ENCODE measurements at places on chromosomes 13 and 19.

DNA sequence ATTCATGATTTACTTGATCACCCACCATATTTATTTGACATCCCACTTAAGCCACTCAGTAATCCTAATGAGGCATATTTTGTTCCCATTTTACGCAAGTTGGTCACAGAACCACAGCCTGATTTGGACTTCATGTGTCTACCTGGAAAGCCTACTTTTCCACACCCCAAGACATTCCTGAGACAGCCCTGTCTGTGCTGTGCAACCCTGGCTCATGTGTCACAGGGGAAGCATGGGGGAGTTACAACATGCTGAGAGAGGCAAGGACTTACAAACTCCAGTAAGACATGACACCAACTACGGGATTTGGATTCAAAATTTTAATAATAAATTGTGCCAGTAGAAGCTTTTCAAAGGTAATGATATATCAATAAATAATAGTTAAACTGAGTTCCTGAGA is 70.2 kb upstream of the XPO4 start:
- peaks cover 31% of the 10 kb centered on the region for H3K36me3 ChIP-seq
- DNase-seq, result no peak
- no peaks in the 10 kb centered on the region for H3K27me3 ChIP-seq
- H3K4me3 ChIP-seq, result no peak overlapping the region

- peak within 1 kb of the TSS; percentile 93 for H3K4me3 ChIP-seq
- peaks cover 30% of the 10 kb centered on the region for H3K4me1 ChIP-seq
- peaks cover 11% of the 10 kb centered on the region for H3K36me3 ChIP-seq
- H3K27me3 ChIP-seq, result no peaks in the 10 kb centered on the region
- peak within 1 kb of the TSS; percentile 87 for H3K27ac ChIP-seq
Observed at GRCh38 chr19:6739390-6739882, at the start of gene TRIP10. Gene TRIP10, plus strand, starts transcription at chr19:6739680. Its CDS starts 82 bp downstream, at chr19:6739762.

DNA sequence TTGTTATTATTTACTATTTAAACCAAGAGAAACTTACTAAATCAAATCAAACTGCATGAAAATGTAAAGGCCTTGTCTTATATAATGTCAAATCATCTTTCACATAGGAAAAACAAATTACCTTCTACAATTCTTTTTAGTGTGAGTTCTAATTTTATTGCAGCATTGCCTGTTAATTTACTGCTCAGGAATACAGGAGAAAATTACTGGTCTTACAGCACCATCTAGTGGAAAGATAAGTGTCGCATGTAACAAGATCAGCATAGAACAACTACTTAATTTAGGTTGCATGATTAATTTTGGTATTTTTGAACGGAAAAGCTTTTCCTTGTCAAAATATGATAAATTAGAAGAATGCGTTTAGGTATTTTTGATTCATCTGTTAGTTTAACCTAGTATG is 502.7 kb downstream of the UQCRFS1 start:
- H3K4me3 ChIP-seq, result no peak overlapping the region
- H3K4me1 ChIP-seq, result no peaks in the 10 kb centered on the region
- H3K36me3 ChIP-seq, result no peaks in the 10 kb centered on the region
- no peaks in the 10 kb centered on the region for H3K27me3 ChIP-seq

DNA sequence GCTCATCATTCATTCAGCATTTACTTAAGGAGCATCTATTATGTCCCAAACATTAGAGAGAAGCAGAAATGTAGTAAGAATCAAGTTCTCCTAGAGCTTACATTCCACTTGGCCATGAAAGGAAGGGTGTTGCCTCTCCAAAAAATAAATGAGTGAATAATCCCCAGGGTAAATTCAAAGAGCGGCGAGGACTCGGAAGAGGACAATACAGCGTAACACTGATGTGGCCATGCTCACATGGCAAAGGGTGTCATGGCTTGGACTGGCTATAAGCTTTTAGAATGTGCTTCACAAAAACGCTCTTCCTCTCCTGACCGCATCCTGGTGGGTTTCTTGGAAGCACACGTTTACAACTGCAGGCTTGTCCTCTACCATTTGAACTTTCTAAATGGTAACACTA is 290.2 kb downstream of the IRS2 start:
- H3K27ac ChIP-seq, result no peak overlapping the region
- no peak overlapping the region for H3K4me3 ChIP-seq
- no peaks in the 10 kb centered on the region for H3K36me3 ChIP-seq

DNA sequence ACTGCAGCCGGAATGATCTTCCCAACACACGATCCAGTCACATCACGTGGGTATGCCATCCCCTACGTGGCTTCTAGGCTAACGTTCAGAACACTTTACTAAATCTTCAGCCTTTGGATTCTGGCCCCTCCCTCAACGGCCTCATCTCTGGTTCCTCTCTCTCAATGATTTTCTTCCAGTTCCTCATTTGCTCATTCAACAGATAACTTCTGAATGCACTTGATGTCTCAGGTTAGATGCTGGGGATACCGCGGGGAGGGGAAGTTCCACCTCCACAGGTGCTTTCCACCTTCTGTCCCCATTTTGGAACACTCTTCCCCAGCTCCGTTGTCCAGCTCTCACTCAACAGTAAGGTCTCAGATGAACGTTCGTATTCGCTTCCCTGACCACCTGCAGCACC is 66.1 kb downstream of the ATP7B start:
- H3K36me3 ChIP-seq, result no peaks in the 10 kb centered on the region
- H3K27me3 ChIP-seq, result no peaks in the 10 kb centered on the region
- no peaks in the 10 kb centered on the region for H3K4me1 ChIP-seq
- no peak overlapping the region for H3K4me3 ChIP-seq

DNA sequence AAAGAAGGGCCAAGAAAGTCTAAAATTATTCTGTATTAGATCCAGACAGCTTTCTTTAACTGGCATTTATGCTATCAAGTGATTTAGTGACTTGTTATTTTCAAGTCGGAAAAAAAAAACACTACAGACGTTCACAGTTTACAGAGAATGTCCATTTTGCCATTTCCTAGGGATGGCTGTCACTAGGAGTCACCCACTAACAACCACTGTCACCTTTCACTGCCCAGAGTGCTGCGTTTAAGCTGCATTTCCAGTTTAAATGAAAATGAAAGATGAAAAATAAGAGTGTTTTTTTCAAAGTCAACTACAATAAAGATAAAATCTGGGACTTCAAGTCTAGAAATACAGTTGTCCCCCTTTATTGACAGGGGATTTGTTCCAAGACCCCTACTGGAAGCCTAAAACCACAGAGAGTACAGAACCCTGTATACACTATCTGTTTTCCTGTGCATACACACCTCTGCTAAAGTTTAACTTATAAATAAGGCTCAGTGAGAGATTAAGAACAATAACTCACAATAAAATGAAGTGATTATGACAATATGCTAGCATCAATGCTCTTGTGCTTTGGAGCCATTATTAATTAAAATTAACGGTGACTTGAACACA is 112.5 kb downstream of the SACS start:
- peak overlapping the region; percentile 75 for H3K27ac ChIP-seq
- no peaks in the 10 kb centered on the region for H3K27me3 ChIP-seq
- H3K4me3 ChIP-seq, result no peak overlapping the region
- no peak for DNase-seq
- H3K36me3 ChIP-seq, result no peaks in the 10 kb centered on the region
- H3K4me1 ChIP-seq, result peaks cover 20% of the 10 kb centered on the region

- no peaks in the 10 kb centered on the region for H3K36me3 ChIP-seq
- H3K4me1 ChIP-seq, result no peaks in the 10 kb centered on the region
- no peaks in the 10 kb centered on the region for H3K27me3 ChIP-seq
- no peak overlapping the region for H3K27ac ChIP-seq
- no peak overlapping the region for H3K4me3 ChIP-seq
Observed at GRCh38 chr13:44768775-44769581, 192.8 kb upstream of the TSC22D1 start.

DNA sequence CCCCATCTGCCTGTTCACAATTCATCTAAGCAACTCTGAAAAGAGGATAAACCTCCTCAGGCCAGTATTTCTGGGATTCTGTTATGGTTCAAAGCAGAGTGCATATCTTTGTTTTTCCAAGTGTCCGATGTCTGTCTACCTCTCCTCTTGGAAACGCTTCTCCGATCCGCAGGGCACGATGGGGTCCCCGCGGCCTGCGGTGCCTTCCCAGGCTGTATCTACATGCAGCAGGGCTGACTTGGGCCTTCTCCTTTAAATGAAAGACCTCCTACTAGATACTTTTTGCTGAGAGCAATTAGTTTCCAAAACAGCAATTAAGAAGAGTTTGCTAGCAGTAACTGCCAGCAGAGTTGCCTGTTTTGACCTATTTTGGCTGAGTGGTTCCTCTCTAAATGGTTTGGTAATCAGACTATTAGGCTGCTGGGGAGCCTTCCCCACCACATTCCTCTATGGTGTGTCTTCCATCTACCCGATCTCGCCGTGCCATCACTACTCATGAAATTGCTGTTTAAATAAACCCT is 23.5 kb downstream of the COL4A2 start:
- peak; percentile 83 for DNase-seq
- H3K4me3 ChIP-seq, result peak overlapping the region; percentile 1
- peaks cover 23% of the 10 kb centered on the region for H3K36me3 ChIP-seq
- no peaks in the 10 kb centered on the region for H3K27me3 ChIP-seq
- peak overlapping the region; percentile 91 for H3K27ac ChIP-seq

DNA sequence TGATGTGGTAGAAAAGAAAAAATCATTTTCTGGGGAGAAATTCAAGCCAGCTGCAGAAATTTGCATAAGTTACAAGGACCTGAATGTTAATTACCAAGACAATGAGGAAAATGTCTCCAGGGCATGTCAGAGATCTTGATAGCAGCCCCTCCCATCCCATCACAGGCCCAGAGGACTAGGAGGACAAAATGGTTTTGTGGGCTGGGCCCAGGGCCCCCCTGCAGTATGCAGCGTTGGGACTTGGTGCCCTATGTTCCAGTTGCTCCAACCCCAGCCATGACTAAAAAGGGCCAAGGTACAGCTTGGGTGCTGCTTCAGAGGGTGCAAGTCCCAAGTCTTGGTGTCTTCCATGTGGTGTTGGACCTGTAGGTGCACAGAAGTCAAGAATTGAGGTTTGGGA is 76.6 kb upstream of the SOX1 start:
- no peak overlapping the region for H3K27ac ChIP-seq
- H3K4me3 ChIP-seq, result no peak overlapping the region
- no peaks in the 10 kb centered on the region for H3K4me1 ChIP-seq
- DNase-seq, result no peak
- H3K36me3 ChIP-seq, result no peaks in the 10 kb centered on the region

DNA sequence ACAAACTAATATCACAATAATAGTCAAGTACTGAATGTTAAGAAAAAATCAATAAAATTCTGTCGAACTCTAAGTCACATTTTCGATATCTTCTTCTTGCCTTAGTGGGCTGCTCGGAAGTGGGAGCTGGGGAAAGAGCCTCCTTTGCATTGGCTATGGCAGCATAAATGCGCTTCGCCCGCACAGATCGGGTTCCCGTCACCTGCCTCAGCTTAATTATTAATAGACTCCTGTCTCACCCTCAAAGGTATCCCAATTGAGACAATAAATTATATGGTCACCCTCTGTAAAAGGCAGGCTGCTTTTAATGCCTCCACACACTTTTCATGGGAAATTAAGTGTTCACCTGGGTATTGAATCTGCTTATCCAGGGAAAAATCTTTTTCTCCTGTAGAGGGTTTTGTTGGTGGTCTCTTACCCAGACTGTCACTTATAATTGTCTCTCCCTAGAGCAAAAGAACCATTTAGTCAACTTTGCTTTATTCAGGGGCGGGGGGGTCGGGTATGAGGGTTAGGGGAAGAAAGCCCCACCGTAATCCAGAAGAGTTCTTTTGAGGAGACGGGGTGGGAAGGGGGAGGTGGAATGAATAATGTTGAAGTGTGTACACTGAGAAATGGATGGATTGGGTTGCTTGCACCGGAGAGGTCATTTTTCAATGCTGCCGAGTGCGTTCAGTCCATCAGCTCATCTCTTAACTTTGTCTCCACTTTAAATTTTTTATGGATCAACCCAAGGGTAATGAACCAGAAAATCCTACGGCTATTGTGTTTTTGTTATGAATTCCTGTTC is 682.6 kb upstream of the SGCG start:
- no peaks in the 10 kb centered on the region for H3K4me1 ChIP-seq
- no peak overlapping the region for H3K4me3 ChIP-seq
- no peak overlapping the region for H3K27ac ChIP-seq
- H3K27me3 ChIP-seq, result no peaks in the 10 kb centered on the region
- no peak for DNase-seq
- no peaks in the 10 kb centered on the region for H3K36me3 ChIP-seq

GRCh38 chr19:35563207-35563829 is at the start of gene ATP4A:
Gene ATP4A, minus strand, starts transcription at chr19:35563658. Its CDS starts 29 bp downstream, at chr19:35563629.
- H3K4me1 ChIP-seq, result no peaks in the 10 kb centered on the region
- H3K4me3 ChIP-seq, result no peak within 1 kb of the TSS
- H3K27me3 ChIP-seq, result peaks cover 35% of the 10 kb centered on the region
- no peak for DNase-seq
- no peak within 1 kb of the TSS for H3K27ac ChIP-seq
- no peaks in the 10 kb centered on the region for H3K36me3 ChIP-seq

DNA sequence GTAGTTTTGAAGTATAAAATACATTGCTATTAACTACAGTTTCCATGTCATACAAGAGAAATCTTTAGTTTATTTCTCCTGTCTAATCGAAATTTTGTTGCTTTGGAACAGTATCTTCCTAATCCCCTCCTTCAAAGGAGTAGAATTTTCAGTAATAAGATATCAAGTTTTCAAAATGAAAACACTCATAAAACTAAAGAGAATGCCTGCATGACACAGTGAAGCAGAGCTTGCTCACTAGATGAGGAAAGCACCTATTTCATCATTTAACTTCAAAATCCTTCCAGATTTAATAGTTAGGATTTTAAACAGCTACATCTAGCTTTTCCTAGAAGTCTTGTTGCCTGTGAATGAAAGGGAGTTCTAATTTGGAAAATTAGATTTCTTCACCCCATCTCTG is 80.8 kb downstream of the TNFSF11 start:
- H3K27ac ChIP-seq, result no peak overlapping the region
- no peaks in the 10 kb centered on the region for H3K36me3 ChIP-seq
- no peak for DNase-seq
- H3K27me3 ChIP-seq, result peaks cover 57% of the 10 kb centered on the region
- H3K4me3 ChIP-seq, result no peak overlapping the region
